Naive thymus-derived CD4-positive, alpha-beta T cell (primary cell): ENCODE measurements at places on chromosomes 7 and 10. TPM values are rescaled to one million over a fixed set of nuclear protein-coding genes. Genes with fewer than 3 reads are reported as not detected.

- H3K4me1 ChIP-seq: no peaks in the 10 kb centered on the region
- no peaks in the 10 kb centered on the region for H3K36me3 ChIP-seq
- H3K4me3 ChIP-seq: no peak overlapping the region
- no peak overlapping the region for H3K27ac ChIP-seq
- DNase-seq: no peak
Measured at GRCh38 chr10:75972491-75973276, 541.3 kb downstream of the LRMDA start.

Gene FAM131B
- not detected for total RNA-seq

DNA sequence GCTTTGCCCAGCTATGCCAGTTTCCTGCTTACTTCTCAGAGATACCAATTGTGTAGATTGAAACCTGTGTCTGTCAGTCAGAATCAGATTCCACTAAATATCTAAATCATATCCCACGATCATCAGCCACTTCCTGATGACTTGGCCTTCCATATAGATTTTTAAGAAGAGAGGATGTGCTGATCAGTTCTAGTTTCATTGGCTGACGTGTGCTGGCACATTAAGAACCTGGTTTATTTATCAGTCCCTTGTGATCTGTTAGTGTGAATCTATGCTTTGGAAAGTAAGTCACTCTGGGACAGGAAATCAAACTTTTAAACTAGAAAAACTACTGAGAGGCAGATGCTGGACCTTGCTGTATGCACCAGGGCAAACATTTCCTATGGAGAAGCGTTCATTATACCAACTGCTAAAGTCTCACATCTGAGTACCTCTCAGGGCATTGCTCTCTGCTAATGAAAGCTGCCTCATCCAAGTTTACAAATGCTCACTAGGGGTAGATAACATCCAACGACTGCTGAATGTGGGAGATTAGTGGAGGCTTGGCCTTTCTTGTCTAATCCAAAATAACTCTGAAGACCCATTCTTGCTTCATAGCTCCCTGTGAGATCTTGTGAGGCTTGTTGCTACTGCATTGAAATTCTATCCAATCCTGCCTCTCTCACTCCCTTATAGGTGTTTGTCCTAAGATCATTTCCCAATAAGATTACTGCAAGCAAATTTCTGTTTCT is 109.1 kb downstream of the ARL4A start:
- no peaks in the 10 kb centered on the region for H3K4me1 ChIP-seq
- no peaks in the 10 kb centered on the region for H3K27me3 ChIP-seq
- no peak overlapping the region for H3K27ac ChIP-seq
- H3K4me3 ChIP-seq: no peak overlapping the region

DNA sequence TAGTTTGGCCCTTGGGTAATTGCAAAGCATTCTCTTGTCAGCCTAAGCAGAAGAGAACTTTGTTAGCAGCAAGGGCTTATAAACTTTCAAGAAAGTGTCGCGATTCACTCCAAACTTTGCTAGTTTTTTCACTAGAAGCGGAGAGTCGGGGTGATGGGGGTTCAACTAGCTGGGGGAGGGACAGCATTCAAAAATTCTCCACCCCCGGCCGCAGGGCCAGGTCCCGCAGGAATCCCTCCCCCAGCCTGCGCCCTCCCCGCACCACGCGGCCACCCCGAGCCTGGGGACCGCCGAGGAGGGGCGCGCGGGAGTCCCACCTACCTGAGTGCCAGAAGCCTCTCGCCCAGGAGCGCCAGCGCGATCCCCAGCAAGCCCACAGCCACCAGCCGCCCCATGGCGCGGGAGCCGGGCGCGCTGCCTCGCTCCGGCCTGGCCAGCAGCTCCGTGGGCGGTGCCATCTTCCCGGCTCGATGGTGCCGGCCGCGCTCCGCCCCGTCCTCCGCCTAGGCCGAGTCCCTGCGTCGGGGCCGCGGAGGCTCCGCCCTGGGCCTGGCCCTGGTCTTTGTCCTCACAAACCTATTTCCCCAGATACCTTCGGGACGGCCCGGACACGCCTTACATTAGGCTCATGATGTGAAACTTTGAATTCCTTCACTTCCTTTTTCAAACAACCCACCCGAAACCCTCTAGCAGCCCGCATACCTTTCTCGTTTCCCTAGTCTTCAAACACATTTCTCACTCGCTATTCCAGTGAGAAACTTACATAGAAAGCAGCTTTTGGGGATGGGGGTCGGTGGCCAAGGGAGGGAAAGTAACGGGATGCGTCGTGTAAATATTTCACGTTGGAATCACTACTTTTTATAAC is at the start of gene PON2:
Gene PON2, minus strand, starts transcription at position 472 of the 865 bp plus-strand sequence. Its CDS starts 77 bp downstream, at position 395.
- H3K27me3 ChIP-seq: no peaks in the 10 kb centered on the region
